ENCODE measurements at places on chromosomes 12 and 14.
A peak's percentile ranks its signal among the peaks of the same experiment; 100 is the strongest.

GRCh38 chr12:99917711-99918402 lies 66.9 kb downstream of the ANKS1B start:
- DNase-seq, result no peak

DNA sequence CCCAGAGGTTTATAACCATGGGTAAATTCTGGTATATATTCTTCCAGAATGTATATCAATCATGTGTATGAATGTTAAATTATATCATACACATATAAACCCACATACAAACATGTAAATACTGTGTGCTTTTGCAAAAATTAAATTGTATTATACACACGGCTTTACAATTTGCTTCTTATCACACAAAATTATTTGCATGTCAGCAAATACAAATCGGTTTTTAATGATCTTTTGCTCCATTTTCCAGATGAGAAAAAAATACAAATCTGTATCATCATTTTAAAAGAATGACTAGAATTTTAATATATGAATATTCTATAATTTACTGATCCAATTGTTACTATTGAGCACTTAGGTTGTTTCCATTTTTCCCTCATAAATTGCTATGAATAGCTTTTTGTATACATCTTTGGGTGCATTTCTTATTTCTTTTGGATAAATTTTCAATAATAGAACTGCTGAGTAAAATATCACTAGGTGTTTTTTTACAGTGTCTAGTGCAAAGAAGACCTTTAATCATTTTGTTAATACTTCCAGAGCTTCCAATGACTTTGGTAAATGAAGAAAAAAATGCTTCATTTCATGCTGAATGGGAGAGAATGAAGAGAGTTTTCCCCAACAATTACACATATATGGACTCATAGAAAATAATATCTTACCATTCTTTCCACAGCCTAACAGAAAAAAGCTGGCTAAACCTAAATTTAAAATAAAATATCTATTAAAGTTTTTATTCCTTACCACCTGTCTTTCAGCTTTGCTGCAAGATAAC lies 3.5 kb downstream of the LYZ start:
- no peak for DNase-seq

GRCh38 chr14:100059438-100059781 lies 5.8 kb upstream of the EVL start:
- no peak for DNase-seq

- no peak for DNase-seq
These were observed 430.0 kb downstream of the CCDC91 start for GRCh38 chr12:28620281-28620680.

DNA sequence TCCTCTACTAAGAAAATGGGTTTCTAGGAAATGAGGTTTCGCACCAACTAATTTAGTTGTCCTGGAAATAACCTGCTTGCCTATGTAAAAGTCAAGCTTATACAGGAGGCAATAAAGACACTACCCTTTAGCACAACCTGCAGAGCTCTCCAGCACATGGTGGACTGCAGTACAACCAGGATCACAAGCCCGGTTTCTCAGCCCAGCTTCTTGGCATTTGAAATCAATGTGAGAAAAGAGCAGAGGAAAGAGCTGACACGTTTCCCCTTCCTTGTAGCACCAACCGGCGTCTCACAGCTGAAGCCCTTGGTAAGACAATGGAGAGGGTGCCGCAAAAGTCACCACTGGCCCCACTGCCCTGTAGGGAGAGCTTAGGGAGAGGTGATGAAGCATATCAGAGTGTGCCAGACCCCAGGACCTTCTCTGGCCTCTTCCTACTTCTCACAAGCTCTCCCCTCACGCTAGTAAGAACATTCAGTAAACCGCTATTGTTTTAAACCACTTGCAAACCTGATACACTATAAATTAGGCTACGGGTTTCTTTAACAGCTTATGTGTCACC lies 8.6 kb downstream of the SPTLC2 start:
- DNase-seq, result peak; percentile 11

- DNase-seq, result no peak
These were observed 1.2 kb downstream of the ULK1 start for GRCh38 chr12:131895640-131896079.

DNA sequence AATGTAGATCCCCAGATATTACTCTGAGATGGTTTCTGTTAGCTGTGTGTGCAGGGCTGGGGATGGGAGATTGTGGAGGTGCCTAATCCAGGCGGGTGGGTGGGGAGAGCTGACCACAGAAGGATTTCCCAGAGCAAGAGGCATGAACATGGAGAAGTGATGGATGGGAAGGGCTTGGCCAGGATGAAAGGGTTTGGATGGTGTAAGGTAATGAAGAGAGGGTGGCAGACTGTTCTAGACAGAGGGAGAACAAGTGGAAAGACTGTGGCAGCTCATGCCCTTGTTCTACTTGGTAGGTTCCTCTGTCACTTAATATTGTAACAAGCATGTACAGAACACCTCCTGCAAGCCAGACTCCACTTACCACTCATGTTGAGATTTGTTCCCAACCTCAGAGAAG lies 187.8 kb downstream of the NPAS3 start:
- DNase-seq, result no peak

DNA sequence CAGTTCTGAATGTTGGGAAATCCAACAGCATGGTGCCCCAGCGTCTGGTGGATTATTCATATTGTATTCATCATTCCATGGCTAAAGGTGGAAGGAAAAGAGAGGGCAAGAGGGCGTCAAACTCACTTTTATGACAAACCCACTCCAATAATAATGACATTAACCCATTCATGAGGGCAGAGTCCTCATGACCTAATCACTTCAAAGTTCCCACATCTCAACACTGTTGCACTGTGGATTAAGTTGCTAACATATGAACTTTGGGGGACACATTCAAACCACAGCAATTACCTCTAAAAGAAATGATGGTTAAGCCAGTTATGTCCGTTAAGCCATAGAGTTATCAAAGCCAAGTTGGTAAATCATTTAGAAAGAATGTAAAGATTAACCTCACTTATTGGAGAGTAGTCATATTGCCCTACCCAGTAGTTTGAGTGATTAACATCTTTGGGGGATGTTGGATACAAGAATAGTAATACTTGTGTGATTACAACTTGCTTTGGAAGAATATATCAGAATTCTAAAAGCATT lies 212.4 kb upstream of the FLRT2 start:
- no peak for DNase-seq

GRCh38 chr12:98997899-98998298 lies 352.8 kb downstream of the APAF1 start:
- no peak for DNase-seq

DNA sequence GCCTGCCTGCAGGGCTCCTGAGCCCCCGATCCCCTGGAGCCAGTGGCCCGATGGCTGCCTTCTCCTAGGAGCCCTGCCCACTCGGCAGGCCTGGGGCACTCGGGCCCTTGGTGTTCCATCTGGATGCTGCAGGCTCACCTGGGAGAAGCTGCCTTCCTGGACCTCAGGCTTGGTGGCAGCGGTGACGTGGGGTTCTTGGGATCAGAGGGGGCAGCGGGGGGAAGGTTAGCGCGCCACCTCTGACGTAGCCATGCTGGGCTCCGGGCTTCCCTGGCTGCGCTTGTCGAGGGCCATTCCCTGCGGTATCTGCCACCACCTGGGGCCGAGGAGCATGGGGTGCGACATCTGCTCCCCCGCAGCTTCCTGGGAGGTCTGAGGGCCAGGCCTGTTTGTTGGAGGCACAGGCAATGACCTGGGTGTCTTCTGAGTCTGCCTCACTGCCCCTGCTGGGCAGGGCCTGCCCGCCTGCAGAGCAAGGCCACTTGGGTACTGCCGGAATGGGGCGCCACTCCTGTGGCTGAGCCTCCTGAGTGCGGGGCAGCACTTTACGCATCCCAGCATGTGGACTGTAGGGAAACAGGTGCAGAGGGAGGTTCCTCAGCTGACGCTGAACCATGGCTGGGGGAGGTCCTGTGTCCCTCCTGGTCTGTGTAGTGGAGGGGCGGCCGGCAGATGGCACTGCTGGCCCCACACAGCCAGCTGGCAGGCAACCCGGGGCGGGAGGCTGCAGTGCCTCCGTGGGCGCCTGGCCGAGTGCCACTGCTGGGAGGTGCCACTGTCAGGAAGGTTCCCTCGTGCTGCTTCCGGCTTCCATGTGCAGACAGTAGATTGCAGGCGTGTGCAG lies 20.3 kb downstream of the MTA1 start:
- no peak for DNase-seq

- no peak for DNase-seq
These were observed 49.0 kb downstream of the TSPAN11 start for GRCh38 chr12:30975581-30975980.

DNA sequence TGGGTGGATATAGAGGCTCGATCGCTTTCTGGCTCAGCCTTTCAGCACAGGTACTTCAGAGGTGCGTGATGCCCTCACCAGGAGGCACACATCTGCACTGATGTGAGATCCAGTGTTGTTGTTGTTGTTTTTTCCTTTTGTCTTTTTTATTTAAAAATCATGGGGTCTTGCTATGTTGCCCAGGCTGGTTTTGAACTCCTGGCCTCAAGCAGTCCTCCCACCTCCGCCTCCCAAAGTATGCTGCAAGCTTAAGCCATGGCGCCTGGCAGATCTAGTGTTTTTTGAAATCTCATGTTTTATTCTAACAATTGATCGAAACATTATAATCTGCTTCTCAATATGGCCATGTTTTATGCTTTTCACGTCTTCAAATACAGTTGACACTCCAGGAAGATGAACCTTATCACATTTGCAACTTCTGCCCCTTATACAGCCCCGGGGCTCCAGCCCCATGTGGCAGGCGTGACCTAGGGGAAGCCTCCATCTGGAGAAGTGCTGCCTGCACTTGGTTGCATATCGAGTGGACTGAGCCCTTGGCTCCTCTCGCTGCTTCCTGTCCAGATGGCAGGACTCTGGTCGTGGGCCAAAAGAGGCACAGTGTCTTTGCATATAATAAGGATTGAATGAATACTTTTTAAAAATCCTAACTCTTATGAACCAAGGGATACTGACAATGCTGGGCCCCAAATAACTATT lies 71.7 kb downstream of the TRAF3 start:
- DNase-seq, result no peak

- DNase-seq, result no peak
These were observed 9.7 kb downstream of the A2M start for GRCh38 chr12:9106067-9106466.

DNA sequence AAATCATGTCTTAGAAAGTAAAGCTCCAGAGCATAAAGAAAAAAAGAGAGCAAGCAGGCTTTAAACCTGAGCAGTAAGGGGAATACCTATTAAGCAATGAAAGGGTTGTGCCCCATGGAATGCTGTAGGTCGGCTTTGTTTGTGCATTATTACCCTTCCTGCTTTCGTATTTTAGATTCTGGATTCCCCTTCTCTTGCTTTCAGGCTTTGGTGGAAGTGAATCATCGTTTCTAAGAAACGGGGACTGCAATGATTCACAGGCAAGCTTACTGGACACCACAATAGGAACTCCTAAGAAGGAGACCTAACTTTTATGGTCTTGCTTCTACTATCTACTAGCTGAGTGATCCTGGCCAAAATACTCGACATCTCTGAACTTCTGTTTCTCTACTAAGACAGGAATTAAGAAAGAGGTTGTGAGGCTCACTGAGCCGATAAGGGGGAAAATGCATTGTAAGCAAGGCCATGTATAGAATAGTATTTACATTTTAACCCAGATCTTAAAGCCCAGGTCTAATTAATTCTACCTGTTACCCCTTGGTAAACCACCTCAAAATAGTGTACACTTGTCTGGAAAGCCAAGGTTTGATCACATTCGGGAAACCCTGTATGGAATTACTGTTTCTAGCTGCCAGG lies 1.2 kb upstream of the BMAL2 start:
- DNase-seq, result peak; percentile 89

DNA sequence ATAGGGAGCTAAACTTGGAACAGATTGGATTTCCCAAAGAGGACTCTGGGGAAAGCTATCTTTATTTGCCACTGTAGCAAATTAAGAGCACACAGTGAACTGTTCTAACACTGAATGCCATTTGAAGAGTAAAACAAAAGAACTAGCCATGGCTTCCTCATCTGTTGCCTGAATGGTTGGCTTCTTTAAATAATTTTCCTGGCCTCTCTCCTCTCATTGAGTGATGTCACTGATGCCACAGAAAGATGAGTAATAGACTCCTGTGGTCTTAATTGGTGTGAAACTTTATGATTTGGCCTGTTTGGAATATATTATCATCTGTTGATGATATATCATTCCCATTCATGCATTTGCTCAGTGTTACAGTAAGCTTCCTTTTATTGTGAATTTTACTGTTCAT lies 42.5 kb downstream of the WDR20 start:
- DNase-seq, result peak; percentile 31

GRCh38 chr14:105532735-105533141 lies 6.4 kb downstream of the TMEM121 start:
- DNase-seq, result no peak

- no peak for DNase-seq
These were observed 22.7 kb upstream of the SRGAP1 start for GRCh38 chr12:63821781-63822251.

- DNase-seq, result no peak
These were observed 89.6 kb upstream of the ATF7IP start for GRCh38 chr12:14275886-14276285.

- DNase-seq, result no peak
These were observed 8.4 kb upstream of the TBX3 start for GRCh38 chr12:114692186-114693058.

GRCh38 chr14:23727566-23728335 lies 91.6 kb downstream of the DHRS2 start:
- peak; percentile 74 for DNase-seq

DNA sequence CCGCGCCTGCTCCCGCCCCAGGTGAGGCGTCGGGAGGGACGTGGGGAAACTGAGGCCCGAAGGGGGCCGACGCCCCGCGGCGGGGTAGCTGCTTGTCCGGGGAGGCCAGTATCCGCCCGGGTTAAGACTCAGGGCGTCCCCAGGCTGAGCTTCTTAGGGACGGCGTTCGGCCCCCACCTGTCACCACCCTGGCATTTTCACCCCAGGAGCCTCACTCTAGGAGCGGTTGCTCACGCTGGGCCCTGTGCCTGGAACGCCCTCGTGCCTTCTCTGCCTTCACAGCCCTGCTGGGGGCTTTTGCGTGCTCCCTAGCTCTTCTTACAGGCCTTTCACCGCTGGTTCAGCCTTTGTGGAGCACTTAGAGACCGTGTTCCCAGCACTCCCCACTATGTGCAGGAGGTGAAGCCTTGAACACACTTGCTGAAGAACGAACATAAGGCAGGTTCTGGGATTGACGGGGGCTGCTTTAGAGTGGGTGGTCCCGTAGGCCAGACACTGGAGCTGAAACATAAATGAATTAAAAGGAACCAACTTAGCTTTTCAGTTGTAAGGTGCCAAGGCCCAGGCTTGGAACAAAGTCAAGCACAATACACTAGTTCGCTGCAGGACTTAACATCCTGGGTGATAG lies 601 bp downstream of the ZNF839 start:
- DNase-seq, result no peak

DNA sequence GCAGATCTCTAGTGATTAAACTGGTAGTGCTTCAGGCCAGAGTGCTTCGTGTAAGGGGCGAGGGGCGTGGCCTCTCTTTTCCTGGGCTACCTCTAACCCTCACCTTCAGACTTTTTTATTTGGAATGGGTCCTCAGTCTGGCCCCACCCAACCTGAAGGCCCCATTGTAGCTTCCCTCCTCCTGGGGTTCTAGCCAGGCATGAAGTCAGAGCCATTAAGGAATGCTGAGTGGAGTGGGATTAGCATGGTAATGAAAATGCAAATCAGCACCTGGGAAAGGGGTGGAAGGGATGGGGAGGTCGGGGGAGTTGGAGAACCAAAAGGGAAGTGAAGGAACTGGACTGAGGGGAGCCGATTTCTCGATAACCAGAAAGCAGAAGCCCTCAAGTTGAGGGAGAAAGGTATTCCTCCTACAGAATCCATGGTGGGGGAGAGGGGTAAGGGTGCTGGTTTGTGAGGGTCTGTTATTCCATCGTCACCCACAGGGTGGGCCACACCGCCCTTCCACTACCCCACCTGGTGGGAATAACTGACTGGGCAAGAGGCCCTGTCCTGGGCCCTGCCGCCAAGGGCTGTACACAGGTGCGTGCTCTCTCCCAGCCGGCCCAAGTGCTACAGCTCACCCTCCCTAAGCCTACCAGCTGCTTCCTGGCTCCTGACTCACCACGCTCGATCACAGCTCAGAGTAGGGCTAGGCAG lies 14.1 kb downstream of the ZFHX2 start:
- no peak for DNase-seq

All from inflammatory macrophage treated with lipopolysaccharide for 1 hour (primary cell).